Activated T-cell treated with anti-CD3 and anti-CD28 coated beads, Interleukin-2, amount 50 U/mL, for 72 hours (primary cell): ENCODE measurements at places on chromosomes 7 and 10. TPM values are rescaled to one million over a fixed set of nuclear protein-coding genes. Genes with fewer than 3 reads are reported as not detected.

- peaks cover 11% of the 10 kb centered on the region for H3K4me1 ChIP-seq
- H3K36me3 ChIP-seq = peaks cover 4% of the 10 kb centered on the region
- no peak overlapping the region for H3K27ac ChIP-seq
- no peaks in the 10 kb centered on the region for H3K27me3 ChIP-seq
- DNase-seq = no peak
Observed at GRCh38 chr7:129734400-129734799, 122.9 kb downstream of the NRF1 start.

DNA sequence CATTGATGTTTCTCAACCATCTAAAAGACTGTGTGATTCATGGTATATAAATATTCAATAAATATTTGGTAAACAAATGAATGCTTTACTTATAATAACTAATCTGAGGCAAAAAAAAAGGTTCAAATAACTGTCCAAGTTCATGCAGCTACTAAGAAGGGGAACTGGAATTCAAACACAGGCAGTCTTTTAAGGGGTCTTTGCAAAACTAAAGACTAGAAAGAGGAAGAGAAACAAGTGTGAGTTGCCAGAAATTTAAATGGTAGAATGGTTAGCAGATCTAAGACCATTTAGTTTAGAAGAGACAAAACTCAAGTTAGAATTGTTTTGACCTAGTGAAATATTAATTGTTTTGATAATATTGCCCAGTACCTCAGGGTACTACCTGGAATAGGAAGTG is 642.0 kb upstream of the LRRN3 start:
- H3K4me1 ChIP-seq = no peaks in the 10 kb centered on the region
- H3K27ac ChIP-seq = no peak overlapping the region
- no peak for DNase-seq
- no peaks in the 10 kb centered on the region for H3K36me3 ChIP-seq

DNA sequence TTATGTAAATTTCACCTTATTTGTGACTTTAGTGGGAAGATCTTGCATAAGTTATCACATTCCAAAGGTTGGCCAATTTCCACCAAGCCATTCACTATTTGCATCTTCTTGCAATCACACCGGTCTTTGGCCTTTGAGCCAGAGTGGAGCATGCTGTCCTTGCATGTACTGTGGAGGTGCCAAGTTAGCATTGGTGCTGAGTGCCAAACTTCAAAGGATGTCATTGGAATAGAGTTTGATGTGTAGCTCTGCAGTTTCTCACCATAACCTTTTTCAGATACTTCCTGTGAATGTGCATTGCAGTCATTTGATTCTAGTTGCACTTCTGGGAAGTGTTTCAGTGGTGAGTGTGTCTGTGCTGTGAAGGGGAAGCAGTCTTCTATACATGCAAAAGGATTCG is 620.6 kb downstream of the SUGCT start:
- no peak overlapping the region for H3K27ac ChIP-seq
- no peaks in the 10 kb centered on the region for H3K36me3 ChIP-seq
- no peaks in the 10 kb centered on the region for H3K27me3 ChIP-seq
- DNase-seq = no peak
- no peak overlapping the region for H3K4me3 ChIP-seq

DNA sequence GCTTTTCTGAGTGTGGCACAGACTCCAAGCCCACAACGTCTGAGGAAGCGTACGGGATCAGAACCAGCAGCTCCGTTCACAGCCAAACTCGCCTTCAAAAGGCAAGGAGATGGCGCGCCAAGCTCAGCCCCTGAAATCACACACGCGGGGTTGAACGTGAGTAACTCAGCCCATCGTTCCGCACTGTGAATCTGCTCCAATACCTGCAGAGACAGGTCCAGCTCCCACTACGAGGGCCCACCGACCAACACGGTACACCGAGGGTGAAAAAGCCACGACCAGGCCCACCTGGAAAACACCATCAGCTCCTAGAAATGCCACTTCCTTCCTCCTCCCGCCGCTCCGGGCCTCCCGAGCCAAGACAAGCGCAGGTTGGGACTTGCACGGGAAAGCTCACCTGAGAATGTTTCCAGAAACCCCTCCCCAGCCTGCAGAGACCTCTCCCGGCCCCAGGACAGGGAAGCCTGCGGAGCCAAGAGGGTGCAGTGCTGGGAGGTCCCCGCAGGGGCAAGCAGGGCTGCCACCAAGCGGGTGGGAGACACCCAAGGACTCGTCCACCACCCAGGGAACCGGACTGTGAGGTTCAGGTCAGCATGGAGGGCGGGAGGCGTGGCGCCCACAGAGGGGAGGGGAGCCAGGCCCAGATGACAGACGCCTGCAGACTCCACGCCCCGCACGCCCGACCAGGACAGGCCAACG is 93.9 kb upstream of the PDGFA start:
- H3K27me3 ChIP-seq = no peaks in the 10 kb centered on the region
- DNase-seq = no peak
- peaks cover 82% of the 10 kb centered on the region for H3K4me1 ChIP-seq
- H3K27ac ChIP-seq = peak overlapping the region; percentile 64

GRCh38 chr10:70084189-70084588 is 31.5 kb downstream of the MACROH2A2 start:
- no peak for DNase-seq
- no peak overlapping the region for H3K27ac ChIP-seq
- no peaks in the 10 kb centered on the region for H3K4me1 ChIP-seq

- peak overlapping the region; percentile 6 for H3K27ac ChIP-seq
- H3K4me1 ChIP-seq = peaks cover 21% of the 10 kb centered on the region
- no peak overlapping the region for H3K4me3 ChIP-seq
- no peak for DNase-seq
- H3K36me3 ChIP-seq = peaks cover 9% of the 10 kb centered on the region
Observed at GRCh38 chr7:7176406-7177043, 5.8 kb upstream of the C1GALT1 start.

GRCh38 chr10:95558593-95559320 is 2.4 kb downstream of the SORBS1 start:
- no peak overlapping the region for H3K27ac ChIP-seq
- peaks cover 35% of the 10 kb centered on the region for H3K27me3 ChIP-seq
- H3K4me3 ChIP-seq = no peak overlapping the region

DNA sequence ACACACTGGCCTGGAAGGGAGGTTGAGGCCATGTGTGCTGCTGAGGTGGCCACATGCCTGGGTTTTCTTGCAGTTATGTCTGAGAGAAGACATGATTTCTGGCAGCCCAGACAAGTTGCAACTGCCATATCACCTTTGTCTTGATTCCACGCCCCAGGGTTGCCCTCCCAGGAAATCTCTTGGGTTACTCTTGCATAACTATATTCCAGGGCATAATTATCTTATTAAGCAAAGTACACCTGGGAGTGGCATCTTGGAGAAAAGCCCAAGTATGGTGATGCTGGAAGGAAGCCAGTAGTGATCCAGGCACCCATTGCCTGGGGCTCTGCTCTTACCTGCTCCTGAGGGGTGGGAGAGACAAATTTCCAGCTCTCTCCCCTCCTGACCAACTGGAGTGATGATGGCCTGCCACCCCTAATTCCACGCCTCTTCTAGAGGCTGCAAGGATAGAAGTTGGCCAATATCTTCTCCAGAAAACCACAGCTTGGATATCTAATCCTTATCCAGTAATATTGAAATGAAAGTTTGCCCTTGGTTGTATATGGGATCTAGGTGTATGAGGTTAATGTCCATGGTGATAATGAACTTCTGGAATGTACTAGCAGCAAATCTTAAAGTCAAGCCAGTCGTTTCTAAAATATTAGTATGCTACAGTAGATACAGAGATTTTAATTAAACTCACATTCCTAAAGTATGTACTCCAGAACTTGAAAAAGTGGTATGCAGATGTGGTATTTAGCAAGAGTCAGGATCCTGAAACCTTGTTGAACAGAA is 5.0 kb downstream of the AKR1B10 start:
- H3K4me3 ChIP-seq = no peak overlapping the region
- peaks cover 12% of the 10 kb centered on the region for H3K27me3 ChIP-seq
- H3K4me1 ChIP-seq = no peaks in the 10 kb centered on the region
- H3K27ac ChIP-seq = no peak overlapping the region
- DNase-seq = no peak
- no peaks in the 10 kb centered on the region for H3K36me3 ChIP-seq

DNA sequence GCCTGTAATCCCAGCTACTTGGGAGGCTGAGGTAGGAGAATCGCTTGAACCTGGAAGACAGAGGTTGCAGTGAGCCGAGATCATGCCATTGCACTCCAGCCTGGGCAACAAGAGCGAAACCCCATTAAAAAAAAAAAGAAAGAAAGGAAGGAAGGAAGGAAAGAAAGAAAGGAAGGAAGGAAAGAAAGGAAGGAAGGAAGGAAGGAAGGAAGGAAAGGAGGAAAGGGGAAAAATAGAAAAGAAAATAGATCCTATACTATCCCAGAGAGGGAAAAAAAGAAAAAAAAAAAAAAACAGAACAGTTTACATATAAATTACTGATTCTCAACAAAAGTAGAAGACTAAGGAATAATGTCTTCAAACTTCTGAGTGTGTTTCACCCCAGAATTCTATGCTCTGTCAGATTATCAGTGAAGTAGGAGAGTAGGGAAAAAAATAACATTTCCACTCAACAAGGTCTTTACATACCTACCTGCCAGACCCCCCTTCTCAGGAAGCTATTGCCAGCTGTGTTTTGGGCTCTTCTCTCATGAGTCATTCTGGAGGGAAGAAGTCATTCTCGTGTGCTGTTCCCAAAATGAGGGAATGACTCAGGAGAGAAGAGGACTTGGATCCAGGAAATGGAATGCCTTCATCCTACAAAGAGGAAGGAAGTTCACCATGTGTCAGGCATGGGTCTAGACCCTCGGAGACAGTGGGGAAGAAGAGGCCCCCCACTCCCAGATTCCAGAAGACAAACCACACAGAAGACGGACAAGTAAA is 20.9 kb downstream of the RGS10 start:
- peak overlapping the region; percentile 25 for H3K27ac ChIP-seq
- peaks cover 78% of the 10 kb centered on the region for H3K4me1 ChIP-seq
- no peak for DNase-seq
- H3K36me3 ChIP-seq = peaks cover 3% of the 10 kb centered on the region
- H3K4me3 ChIP-seq = no peak overlapping the region

DNA sequence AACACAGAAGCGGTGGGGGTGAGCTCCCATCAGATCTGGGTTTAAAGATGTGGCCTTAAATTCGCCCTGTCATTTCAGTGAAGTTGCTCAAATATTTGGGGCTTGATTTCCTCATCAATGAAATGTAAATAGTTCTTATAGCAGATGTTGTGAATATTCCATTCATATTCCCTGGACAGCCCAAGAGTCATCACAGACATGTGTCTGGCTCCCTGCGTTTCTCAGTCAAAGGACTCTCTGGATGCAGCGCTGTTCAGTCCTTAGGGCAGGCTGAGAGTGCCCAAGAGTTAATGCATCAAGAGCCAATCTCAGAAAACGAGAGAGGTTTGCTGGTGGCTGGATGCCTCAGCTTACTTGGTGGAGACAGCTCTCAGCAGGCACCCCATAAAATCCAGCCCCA is 475.5 kb upstream of the VSTM2A start:
- H3K4me1 ChIP-seq = no peaks in the 10 kb centered on the region
- DNase-seq = no peak
- no peaks in the 10 kb centered on the region for H3K36me3 ChIP-seq
- H3K27me3 ChIP-seq = no peaks in the 10 kb centered on the region
- no peak overlapping the region for H3K27ac ChIP-seq

DNA sequence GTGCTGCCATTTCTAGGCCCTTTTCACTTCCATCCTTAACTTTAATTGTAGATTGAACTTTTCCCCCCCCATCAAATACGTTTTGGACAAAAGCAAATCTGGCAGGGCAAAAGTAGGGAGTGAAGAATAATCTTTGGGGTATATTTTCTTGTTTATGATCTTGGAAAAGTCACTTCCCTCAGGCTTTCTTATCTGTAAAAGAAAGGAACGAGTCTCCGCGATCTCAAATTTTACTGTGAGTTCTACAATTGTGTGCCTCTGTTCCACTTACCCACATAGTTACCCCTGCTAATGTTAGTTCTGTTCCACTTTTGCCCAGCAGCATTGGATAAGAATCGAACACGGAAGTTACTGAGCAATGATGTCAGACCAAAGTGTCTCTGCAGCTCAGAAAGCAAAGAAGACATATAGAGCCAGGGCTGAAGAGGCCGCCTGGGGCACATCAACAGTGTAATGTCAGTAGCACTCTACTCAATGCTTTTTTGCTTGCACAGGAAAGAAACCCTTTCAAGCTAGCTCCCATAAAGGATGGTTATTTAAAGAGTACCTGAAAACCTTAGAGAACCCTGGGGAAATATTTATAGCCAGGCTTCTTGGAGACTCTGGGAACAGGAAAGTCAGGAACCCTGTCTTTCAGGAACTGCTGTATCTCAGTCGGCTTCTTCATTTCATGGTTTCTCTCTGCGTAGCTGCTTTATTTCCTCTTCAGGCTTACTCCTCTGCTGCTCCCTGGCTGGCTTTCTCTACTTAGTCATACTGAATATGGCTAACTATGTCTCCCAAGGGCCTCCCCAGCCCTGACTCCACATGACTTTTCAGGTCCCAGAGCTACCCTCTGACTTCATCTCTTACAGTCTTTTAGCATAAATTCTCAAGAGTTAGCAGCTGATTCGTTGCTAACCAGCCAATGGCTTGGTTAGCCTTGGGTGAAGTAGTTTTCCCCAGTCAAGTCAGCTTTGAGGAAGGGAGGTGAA is 123.7 kb upstream of the FAM3C start:
- no peak overlapping the region for H3K27ac ChIP-seq
- peaks cover 3% of the 10 kb centered on the region for H3K36me3 ChIP-seq
- DNase-seq = no peak
- peaks cover 10% of the 10 kb centered on the region for H3K4me1 ChIP-seq
- H3K4me3 ChIP-seq = no peak overlapping the region

DNA sequence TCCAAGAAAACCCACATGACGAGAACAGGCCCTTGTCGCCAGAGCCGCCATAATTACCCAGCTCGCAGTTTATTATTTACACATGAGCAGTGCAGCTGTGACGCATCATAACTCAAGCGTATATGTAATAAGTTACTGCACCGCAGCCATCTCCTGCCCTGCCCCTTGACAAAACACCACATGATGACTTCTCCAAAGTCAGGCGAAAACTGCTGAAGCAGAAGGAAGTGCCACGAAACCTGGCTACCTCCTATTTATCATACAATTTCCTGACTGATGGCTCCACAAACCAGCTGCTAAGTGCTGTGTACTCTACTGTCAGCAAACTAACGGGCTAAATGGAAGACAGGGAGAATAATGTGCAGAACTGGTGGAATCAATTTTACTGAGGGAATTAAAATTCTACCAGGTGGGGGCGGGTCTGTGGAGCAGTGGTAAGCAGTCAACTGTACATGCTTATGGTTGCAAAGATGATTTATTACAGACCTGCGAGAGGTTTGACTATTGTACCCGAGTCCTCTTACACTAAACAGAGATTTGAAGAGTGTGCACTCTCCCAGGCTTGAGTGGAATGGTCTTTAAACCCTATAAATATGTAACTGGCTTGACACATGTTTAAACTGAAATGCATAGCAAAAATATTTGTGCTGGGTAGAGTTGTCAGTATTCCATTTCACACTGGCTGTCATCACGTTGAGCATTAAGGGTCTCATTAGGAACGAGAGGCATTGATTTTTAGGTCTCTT is 156.0 kb downstream of the GLI3 start:
- no peak for DNase-seq
- H3K4me3 ChIP-seq = no peak overlapping the region
- H3K4me1 ChIP-seq = no peaks in the 10 kb centered on the region
- H3K27ac ChIP-seq = no peak overlapping the region

ATP6V0A4 gene
- 0.38 TPM for total RNA-seq

TBL2 gene
- total RNA-seq = 29.6 TPM

AASS gene
- 3.5 TPM for total RNA-seq

PROSER2 gene
- total RNA-seq = 1.1 TPM

TAS2R3 gene
- 1.8 TPM for total RNA-seq

NODAL gene
- not detected for total RNA-seq

CLCN1 gene
- not detected for total RNA-seq

KNDC1 gene
- total RNA-seq = 0.28 TPM

DBNL gene
- total RNA-seq = 57.8 TPM
